ENCODE measurements at places on chromosomes 3 and 15.

GRCh38 chr3:113055961-113056360 lies 65.2 kb downstream of the GTPBP8 start:
- no peak for DNase-seq

GRCh38 chr3:6994081-6994668 lies 133.3 kb downstream of the GRM7 start:
- no peak for DNase-seq

DNA sequence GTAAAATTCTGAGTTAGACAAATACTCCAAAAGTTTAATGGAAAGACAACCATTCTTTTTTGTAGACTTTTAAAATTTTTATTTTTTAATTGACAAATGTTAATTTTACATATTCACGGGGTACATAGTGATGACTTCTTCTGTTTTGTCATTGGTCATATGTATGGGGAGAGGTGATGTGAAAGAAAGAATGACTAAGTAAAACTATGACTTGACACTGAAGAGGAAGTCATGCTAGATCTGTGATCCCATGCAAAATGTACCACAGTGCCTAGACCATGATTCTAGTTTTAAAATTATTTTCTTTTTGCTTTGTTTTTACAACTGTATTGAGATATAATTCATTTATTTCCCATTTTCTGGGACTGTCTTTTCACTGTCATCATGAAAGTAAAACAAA lies 281.6 kb downstream of the MBNL1 start:
- no peak for DNase-seq

DNA sequence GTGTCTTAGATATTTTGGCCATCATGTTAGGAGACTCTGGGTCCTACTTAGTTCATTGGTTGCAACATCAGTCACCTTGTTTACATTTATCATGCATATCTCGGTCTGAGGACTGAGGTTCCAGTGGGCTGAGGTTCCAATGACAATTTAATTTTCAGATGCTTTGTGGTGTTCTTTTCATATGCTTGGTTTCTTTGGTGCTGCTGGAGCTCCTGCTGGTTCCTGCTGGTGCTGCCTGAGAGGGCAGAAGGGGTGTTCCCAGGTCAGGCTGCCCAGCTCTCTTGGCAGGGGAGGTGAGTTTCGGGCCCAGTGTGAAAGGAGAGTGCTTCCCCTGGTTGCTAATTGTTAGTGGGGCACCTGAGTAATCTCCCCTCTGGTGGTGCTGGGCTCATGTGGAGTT lies 6.9 kb upstream of the KLHL40 start:
- no peak for DNase-seq

DNA sequence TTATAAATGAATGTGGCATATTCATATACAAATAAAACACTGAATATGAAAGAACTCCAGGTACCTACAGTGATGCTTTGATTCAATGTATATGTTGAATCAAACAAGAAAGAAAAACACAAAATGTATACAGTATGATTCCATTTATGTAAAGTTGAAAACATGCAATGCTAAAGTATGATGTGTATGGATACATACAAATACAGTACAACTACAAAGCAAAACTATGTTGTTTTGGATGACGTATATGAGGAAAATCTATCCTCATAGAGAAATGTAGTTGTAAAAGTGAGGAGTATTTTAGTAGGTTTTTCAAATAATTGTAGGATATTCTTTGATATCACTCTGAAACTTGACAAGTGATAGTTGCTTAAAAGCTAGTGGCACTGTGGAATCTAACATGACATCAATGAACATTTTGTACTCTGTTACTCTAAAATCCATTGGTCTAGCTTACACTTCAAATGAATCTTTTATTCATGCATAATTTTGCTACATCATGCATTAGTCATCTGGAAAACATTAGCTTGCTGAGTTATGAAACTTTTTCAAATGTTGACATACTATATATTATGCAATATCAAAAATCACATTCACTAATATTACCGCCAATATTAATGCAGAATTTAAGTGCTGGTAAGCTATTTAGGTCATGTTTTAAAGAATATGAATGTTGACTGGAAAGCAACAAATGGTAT lies 278.1 kb upstream of the CHRNA7 start:
- DNase-seq = no peak

DNA sequence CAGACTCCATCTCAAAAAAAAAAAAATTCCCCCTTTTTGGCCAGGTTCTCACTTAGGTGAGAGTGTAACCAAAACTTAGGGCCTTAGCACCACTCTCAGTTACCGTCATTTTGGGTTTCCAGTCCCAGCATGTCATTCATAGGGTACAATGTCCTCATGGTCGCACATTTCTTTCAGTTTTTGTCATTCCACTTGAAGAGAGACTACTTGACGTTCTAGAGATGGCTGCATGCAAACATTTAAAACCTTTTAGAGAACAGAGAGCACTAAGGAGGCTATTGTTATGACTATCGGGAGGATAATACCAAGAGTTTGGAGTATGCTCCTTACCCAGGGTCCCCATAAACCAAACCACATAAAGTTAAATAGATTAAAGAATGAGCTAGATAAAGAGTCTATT lies 37.9 kb upstream of the THUMPD3 start:
- DNase-seq = no peak

DNA sequence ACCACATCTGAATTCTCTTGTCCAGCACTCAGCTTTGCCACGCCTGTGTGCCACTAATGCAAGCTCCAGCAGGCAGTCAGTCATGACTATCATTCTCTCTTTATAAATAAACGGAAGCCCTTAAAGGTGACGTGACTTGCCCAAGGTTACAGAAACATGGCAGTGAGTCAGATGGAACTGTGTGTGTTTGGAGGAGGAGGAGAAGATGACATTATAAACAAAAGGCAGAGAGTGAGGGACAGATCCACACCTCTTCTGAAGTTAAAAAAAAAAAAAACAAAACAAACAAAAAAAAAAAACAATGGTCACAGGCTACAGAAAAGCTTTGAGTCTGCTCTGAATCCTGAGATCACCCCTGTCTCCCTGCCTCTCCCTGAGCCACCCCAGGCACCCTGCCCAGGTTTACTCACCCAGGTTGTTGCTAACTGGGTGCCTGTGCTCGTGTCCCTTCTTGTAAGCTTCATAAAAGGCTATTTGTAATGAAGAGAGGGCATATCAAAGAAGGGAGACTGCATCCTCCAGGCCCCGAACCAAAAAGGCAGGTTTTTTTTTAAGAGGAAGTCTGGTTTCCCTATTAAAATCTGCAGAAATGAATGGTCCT lies 119.7 kb upstream of the PHLDB2 start:
- DNase-seq = no peak

GRCh38 chr3:171862993-171863521 lies 19.9 kb downstream of the TMEM212 start:
- no peak for DNase-seq

DNA sequence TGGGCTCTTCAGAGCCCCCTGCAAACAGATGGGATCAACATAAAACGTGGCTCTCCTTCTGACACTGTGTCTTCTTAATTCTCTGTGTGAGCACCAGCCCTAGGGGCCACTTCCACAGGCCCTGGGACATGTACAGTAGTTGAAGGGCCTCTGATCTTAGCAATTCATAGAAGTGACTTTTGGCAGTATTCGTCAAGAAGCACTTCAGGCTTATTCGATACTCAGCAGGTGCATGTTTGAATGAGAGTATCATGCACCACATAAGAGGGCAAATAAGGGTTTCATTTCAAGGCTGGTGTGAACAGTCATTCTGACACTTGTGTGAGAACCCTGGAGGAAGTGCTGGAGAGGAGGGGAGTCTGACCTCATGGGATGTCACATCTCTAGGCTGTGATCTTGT lies 113.9 kb downstream of the GABRG3 start:
- no peak for DNase-seq

DNA sequence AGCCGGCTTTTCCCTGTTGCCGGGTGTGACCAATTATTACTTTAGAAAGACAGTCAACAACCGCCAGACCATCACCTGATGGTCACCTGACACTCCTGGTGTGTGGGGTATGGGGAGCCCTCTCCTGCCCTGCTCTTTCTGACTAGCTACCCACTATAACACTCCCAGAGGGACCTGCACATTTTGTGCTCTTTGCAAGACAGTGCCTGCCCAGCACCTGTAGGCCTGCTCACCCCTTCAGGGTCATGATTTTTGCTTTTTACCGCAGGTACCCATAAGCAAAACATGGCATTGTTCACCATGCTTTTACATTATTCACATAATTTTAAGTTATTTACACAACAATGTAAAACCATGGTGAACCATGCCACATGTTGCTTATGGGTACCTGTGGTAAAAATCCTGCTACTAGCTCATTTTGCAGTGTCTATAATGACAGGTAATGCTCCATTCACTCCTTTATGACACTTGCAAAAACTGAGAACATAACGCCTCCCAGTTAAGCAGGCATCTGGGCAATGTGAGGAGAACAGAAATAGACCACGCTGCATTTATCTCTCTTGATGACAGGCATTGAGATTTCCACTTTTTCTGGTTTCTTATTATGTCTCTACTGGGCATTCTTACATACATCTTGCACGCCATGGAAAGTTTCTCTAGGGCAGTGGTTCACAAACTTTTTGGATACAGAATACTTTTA lies 9.9 kb downstream of the CCRL2 start:
- no peak for DNase-seq

GRCh38 chr15:66942649-66943390 lies 122.6 kb upstream of the SMAD3 start:
- DNase-seq = no peak

DNA sequence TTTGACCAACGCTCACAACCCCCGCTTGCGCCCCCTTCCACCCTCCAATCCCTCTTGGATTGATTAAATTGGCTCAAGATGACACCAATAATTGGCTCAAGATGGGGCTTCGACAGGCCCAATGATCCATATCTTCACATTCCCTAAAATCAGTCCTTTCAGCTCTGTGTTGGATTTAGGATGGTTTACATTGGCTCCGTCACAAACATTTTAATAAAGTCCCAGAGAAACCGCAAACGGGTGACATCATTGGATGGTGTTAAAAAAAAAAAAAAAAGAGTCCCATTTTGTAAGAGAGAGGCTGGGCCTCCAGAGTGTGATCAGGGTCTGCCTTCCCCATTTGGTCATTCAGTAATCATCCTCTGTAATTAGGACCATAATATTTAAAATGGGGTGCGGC lies 113.4 kb upstream of the MRPS22 start:
- no peak for DNase-seq

- DNase-seq = no peak
Observed at GRCh38 chr3:17935222-17935621, 192.8 kb upstream of the TBC1D5 start.

- DNase-seq = no peak
Observed at GRCh38 chr3:97057365-97057764, 243.0 kb downstream of the EPHA6 start.

DNA sequence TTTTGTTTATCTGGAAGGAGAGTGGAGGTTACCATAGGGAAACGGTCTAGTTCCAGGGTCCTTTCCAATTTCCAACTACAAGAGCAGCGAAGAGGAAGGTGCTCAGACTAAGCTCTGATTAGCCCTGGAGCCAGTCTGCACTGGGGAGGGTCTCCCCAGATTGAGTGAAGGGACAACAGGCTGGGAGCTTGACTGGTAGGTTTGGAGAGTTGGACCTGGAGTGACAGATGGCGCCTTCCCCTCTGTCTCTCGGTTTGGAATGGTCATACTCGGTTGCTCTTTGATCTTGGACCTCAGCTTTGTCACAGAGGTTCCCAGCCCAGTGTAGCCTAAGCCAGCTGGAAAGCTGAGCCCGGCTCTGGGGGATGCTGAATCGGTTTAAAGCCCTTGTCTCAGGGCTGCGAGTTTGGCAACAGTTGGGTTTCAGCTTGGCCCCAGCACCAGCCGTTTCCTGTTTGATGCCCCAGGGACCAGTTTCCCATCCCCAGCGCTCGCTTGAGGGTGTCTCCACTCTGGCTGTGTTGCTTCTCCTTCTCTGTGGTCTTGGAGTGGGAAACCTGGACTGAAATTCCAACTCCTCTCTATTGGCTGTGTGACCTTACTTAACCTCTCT lies 53.1 kb upstream of the ULK4 start:
- no peak for DNase-seq

GRCh38 chr3:99777708-99778107 lies 40.0 kb upstream of the CMSS1 start:
- DNase-seq = no peak

GRCh38 chr3:128503751-128504532 lies 10.9 kb upstream of the GATA2 start:
- no peak for DNase-seq

GRCh38 chr3:42720126-42720525 lies 17.5 kb upstream of the HHATL start:
- DNase-seq = no peak

DNA sequence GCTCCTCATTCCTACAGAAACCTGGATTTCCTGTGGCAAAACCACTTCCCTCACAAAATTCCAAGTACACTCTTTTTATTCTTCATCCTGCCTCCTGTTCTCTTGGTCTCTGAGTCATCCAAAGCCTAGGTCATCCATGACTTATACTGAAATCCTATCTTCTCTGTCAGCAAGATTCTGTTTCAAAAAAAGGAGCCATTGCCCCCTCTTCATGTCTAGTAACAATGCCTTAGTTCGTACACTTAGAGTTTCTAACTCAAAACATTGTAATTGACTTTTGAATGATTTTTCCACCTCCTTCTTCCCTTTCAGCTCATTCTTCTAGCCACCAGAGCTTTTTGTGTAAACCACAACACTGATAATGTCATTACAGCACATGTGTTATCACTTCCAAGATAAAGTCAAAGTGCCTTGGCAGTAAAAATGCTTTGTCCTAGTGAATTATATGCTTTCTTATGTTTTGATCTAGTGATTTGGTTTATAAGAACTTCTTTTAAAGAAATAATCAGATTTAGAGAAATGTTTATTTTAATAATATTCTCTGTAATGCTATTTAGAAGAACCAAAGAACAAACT lies 256.5 kb upstream of the NECTIN3 start:
- DNase-seq = no peak

- no peak for DNase-seq
Observed at GRCh38 chr15:60972866-60973265, 256.2 kb downstream of the RORA start.

- DNase-seq = no peak
Observed at GRCh38 chr15:101476756-101477155, 12.8 kb downstream of the PCSK6 start.
